ENCODE measurements at places on chromosomes 4 and X.

DNA sequence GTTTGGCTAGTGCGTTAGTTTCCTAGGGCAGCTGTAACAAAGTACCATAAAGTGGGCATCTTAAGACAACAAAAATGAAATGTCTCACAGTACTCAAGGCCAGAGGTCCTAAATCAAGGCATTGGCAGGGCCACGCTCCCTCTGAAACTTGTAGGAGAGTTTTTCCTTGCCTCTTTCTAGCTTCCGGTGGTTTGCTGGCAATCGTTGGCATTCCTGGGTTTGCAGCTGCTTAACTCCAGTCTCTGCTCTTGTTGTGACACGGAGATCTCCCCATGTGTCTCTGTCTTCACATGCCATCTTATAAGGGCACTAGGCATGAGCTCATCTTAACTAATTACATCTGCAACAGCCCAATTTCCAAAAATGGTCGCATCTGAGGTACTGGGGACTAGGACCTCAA lies 362.0 kb upstream of the BOD1L1 start:
- no peak for DNase-seq

- no peak for DNase-seq
Measured at GRCh38 chr4:16416601-16417000, 190.3 kb upstream of the TAPT1 start.

GRCh38 chr4:146975527-146975926 lies 29.9 kb upstream of the TTC29 start:
- DNase-seq, result no peak

GRCh38 chr4:25658357-25658771 lies 2.7 kb downstream of the SLC34A2 start:
- DNase-seq, result no peak

- DNase-seq, result no peak
Measured at GRCh38 chr4:124390861-124391260, 321.7 kb downstream of the ANKRD50 start.

DNA sequence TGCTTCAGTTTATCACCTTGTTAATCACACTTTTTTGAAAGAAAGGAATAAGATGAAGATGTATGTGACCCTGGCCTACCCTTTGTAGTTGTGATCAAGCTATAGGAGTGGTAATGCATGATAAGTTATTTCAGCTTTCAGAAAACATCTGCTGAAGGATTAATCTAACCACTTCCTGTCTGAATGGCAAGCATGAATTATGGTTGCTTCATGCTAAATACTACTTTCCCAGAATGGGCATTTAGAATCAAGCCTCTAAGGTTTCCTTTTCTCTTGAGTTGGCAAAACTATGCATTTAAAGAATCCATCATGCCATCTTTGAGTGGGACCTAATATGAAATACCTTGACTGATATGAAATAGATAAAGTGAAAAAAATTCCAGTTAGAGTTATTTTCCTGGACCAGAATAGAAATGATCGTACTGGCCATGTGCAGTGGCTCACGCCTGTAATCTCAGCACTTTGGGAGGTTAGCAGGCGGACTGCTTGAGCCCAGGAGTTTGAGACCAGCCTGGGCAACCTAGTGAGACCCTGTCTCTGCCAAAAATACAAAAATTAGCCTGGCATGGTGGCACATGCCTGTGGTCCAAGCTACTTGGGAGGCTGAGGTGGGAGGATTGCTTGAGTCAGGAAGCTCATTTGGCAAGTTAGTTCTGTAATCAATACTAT lies 59.1 kb downstream of the ANXA3 start:
- DNase-seq, result no peak

GRCh38 chrX:44267116-44267515 lies 76.4 kb downstream of the EFHC2 start:
- DNase-seq, result no peak

GRCh38 chr4:113844369-113844768 lies 82.8 kb upstream of the CAMK2D start:
- DNase-seq, result no peak

- DNase-seq, result no peak
Measured at GRCh38 chr4:164357957-164358356, 396.0 kb upstream of the SMIM31 start.

GRCh38 chrX:46400530-46401443 lies 144.4 kb downstream of the ZNF674 start:
- no peak for DNase-seq

DNA sequence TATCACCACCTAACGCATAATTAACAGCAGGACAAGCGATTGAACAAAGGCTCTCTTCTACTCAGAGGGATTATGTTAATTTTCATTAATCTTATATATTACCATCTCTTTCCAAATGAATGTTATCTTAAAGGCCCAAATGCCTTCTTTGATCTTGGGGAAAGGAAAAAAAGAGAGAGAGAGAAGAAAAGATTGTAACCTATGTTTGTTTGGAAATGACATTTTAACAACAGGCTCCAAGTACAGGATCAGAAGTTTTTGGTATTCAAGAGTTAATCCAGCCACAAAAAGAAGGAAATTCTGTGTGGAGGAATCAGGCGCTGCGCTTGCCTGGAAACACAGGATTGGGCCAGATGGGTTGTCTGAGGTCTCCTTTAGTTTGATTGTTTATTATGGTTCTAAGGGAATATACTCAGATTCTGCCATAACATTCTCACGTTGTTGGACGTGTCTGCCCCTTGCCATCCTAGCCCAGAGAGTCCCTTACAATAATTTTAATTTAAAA lies 100.7 kb upstream of the STX18 start:
- DNase-seq, result no peak

DNA sequence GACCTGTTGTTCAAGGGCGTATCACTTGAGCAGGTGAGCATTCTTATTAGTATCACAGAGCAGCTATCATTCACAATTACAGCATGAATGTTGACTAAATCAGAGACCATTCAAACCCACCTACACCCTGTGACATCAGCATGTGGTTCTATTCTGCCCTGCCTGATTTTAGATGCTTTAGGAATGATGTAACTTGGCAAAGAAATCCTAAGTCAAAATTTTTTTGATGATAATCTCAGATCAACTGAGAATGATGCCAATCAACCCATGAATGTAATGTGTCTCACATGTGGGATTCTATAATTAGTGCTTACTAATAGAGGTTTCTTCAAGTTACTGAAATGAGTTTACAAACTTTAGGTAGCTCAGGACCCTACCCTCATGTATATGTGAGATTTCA lies 13.4 kb upstream of the CHIC2 start:
- DNase-seq, result no peak

DNA sequence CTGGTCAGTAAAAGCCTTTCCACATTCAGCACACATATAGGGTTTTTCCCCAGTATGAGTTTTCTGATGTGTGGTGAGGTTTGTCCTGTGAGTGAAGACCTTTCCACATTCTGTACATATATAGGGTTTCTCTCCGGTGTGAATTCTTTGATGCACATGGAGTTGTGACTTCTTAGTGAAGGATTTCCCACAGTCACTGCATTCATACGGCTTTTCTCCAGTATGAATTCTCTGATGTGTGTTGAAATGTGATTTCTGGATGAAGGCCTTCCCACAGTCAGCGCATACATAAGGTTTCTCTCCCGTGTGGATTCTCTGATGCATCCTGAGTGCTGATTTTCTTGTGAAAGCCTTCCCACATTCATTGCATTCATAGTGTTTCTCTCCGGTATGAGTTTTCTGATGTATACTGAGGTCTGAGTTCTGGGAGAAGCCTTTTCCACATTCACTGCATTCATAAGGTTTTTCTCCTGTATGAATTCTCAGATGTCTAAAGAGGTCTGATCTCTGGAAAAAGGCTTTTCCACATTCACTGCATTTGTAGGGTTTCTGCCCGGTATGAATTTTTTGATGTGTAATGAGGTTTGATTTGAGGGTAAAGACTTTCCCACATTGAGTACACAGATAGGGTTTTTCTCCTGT lies 34.7 kb downstream of the ZNF41 start:
- no peak for DNase-seq

DNA sequence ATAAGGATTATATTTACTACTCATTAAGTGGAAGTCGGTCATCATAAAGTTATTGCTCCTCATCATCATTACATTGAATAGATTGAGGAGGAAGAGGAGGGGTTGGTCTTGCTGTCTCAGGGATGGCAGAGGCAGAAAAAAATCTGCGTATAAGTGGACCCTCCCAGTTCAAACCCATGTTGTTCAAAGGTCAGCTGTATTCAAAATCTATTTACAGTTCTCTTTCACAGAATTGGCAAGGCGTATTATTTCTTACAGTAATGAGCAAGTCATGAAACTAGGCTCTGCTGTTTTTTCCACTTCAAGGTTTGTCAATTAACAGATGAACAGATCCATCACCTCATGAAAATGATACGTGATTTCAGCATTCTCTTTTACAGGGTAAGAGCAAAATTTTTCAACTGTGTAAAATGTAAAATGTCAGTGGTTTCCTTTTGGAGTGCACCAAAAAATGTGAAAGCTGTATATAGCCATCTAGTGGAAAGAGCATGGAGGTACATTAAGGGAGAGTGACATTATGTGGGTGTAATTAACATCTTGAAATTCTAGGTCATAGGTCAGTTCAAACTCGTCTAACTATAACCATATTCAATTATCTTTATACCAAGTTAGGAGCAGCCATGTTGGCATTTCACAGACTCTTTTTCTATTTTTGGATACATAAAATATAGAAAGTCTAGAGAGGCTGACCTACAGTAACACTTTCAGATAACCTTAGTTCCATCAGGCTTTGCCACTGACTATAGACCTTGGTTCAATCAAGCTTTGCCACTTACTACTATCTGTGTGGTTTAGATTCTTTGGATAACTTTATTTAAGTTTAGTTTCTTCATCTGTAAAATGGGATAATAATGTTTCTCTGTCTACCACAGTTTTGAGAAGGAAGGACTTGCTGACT lies 30.1 kb downstream of the NEIL3 start:
- DNase-seq, result no peak

- no peak for DNase-seq
Measured at GRCh38 chr4:104015680-104016079, 295.9 kb upstream of the TACR3 start.

GRCh38 chrX:132395026-132395425 lies 93.8 kb downstream of the MBNL3 start:
- no peak for DNase-seq

GRCh38 chr4:126799971-126800574 lies 832.7 kb upstream of the INTU start:
- no peak for DNase-seq

DNA sequence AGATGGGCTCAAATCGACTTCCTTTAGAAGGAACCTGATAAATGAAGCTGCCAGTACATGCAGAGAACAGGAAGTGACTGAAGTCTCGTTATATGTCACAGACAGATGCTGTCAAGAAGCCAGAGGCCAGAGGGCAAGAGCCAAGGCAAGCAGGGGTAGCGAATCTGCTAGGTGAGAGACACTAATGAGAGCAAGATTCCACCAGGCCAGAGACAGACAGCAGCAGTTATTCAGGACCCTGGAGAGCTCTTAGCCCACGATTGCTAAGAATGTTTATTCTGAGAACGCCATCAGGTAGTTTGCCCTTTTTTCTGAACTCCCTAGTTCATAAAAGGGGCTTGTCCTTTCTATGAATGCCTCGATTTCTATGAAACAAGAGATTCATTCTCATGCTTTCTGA lies 73.7 kb downstream of the BEND2 start:
- peak; percentile 17 for DNase-seq

GRCh38 chr4:125582302-125582701 lies 267.5 kb downstream of the FAT4 start:
- DNase-seq, result no peak

- no peak for DNase-seq
Measured at GRCh38 chrX:113455582-113455981, 615.0 kb upstream of the AMOT start.

GRCh38 chr4:158769175-158769921 lies 522 bp downstream of the FNIP2 start:
- peak; percentile 59 for DNase-seq

- DNase-seq, result no peak
Measured at GRCh38 chr4:127734976-127735375, 4.8 kb downstream of the SLC25A31 start.

DNA sequence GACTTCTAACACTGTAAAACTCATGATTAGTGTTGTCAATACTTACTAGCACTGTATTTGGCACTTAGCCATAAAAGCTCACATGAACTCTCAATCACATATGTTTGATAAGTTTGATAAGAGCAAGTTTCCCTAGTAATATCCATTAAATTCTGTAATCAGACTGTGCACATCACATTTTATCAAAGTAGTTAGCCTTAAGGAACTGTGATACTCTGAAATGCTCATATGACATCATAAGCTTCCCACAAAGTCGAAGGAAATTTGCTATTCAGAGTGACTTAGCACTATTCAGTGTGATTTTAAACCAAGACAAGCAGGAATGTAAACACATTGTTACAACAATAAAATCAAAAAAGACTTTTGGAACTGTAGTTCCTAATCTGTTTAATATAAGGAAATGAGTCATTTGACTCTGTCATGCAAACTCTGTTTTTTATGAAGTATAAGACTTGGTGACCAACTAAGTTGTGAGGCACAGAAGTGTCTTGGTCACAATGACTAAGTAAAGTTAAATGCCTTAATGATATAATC lies 6.7 kb downstream of the SLC7A11 start:
- DNase-seq, result no peak

GRCh38 chrX:56751071-56751470 lies 22.0 kb downstream of the NBDY start:
- DNase-seq, result no peak

DNA sequence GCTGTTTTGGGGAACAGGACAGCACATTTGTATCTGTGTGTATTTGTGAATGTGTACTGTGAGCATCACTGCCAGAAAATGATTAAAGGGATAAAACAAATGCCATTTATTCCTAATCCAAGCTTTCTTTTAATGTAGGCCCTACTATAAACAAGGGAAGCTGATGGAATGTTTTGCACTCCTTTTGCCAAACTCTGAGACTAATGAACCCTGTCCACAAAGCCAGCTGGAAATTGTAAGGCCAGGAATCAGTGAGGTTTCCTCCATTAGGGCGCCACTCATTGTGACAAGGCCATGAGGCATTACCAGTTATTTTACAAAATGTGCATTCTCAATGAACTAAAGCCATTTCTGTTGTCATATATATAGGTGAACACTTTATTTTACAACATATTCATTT lies 163.0 kb upstream of the NAP1L5 start:
- no peak for DNase-seq

DNA sequence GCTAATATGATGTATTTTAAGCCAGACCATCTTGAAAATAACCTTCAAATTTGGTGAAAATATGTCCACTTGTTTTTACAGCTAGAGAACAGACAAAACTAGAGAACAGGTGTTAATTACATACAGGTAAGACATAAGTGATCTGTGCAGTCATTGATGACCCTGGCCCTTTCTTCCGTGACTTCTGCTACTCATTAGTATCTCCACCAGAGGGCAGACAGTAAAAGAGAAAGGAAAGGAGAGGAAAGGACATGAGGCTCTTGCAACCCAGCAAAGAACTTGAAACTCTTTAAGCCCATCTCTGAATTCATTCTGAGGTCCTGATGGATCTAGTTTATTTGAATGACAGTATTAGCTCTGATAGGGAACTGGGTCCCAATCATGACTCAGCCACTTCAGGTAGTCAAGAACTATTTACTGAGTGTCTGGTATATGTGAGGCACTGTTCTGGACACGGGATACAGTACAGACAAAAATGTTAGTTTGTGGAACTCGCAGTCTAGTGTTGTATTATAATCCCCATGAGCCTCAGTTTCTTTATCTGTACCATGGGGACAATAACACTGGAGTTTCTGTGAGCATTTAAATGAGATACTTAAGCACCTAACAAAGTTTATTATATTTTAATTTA lies 121.0 kb upstream of the TEX13D start:
- no peak for DNase-seq

All from WTC11 (cell line).